ENCODE measurements at places on chromosomes 5 and 9. TPM values are rescaled to one million over a fixed set of nuclear protein-coding genes. Genes with fewer than 3 reads are reported as not detected.
A peak's percentile ranks its signal among the peaks of the same experiment; 100 is the strongest.

TNFSF15 gene
- not detected for polyA plus RNA-seq

ZNF618 gene
- polyA plus RNA-seq = 1.00 TPM

CCDC152 gene
- polyA plus RNA-seq = 1.6 TPM

DNA sequence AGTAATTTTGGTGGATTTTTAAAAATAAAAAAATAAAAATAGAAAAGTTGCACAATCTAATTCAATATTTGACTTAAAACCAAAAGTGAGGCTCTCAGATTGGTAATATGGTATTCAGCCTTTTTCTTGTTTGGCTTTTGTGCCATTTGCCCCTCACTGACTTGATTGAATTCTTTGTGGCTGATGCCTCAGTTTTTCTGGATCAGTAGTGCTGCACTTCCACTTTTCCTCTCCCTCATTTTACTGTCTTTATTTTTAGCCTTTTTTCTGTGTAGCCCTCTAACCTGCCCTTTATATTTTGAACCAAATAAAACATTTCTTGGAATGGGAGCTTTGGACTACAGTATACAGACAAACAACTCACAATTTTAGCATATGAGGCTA lies 3.8 kb upstream of the MSMP start:
- peak overlapping the region; percentile 64 for H3K27ac ChIP-seq
- peaks cover 9% of the 10 kb centered on the region for H3K36me3 ChIP-seq
- DNase-seq = no peak
- peak overlapping the region; percentile 98 for H3K4me3 ChIP-seq
- H3K4me1 ChIP-seq = peaks cover 50% of the 10 kb centered on the region

GRCh38 chr9:21555911-21556310 lies 73.8 kb upstream of the IFNE start:
- H3K4me1 ChIP-seq = peaks cover 12% of the 10 kb centered on the region
- peaks cover 59% of the 10 kb centered on the region for H3K27me3 ChIP-seq
- no peak overlapping the region for H3K4me3 ChIP-seq
- H3K36me3 ChIP-seq = no peaks in the 10 kb centered on the region
- no peak for DNase-seq

DNA sequence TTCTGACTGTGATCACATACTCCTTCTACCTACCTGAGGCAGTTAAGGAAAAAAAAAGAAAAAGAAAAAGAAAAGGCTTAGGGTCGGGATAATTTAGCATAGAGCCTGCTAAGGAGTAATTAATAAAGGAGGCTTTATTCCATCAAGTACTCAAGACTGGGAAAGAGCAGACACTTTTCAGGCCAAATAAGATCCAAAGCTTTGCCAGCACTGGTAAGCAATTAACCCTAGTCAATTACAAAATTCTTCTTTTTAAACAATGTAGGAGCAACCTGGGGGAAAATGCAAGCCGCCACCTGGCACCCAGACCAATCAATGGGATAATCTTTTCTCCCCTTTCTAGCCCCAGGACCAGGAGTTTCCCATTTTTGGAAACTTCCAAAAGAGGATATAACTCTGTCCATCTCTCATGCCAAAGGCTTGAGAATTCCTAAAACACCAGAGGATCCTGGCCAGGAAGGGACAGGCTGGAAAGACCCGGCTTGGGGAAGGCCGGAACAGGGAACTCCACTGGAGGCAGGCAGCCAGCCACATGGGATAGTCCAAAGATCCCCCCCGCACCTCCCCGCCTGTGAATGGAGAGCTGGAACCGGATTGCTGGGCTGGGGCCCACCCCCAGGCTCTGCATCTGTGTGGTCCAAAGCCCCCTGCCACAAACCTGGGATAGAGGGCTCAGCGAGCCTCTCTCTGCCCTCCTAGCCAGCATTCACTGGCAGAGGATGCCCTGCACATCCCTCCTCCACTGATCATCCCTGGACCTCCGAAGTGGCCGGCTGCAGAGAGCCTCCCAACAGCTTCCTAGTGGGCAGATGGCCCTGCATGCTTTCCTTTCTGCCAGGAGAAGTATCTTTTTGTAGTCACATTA lies 117.8 kb downstream of the ZNF354C start:
- peaks cover 31% of the 10 kb centered on the region for H3K27me3 ChIP-seq
- no peaks in the 10 kb centered on the region for H3K36me3 ChIP-seq
- no peak overlapping the region for H3K4me3 ChIP-seq
- no peak overlapping the region for H3K27ac ChIP-seq
- no peak for DNase-seq
- no peaks in the 10 kb centered on the region for H3K4me1 ChIP-seq

DNA sequence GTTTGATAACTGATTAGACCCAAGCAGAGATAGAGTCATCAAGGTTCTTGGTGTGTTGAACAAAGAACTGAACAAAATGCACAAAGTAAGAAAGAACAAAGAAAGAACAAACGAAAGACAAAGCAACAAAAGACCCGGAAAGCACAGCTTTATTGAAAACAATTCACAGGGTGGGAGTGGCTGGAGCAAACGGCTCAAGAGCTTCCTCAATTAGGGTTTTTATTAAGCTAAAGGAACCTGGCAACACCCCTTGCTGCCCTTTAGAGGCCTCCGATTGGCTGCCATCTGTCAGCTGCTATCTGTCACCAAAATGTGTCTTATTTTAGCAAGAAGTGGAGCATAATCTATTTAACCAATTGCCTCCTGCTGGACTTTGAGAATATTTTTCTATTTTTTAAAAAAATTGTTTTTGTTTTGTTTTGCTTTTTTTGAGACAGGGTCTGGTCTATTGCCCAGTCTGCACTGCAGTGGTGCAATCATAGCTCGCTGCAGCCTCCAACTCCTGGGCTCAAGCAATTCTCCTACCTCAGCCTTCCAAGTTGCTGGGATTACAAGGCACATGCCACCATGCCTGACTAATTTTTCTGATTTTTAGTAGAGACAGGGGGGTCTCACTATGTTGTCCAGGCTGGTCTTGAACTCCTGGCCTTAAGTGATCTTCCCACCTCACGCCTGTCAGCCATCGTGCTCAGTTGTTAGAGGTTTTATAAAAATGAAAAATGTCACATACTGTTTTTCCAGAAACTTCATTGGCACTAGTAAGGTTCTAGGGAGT lies 7.7 kb upstream of the ABO start:
- H3K27me3 ChIP-seq = peaks cover 23% of the 10 kb centered on the region
- H3K36me3 ChIP-seq = no peaks in the 10 kb centered on the region
- no peak overlapping the region for H3K4me3 ChIP-seq
- no peak for DNase-seq
- no peak overlapping the region for H3K27ac ChIP-seq

DNA sequence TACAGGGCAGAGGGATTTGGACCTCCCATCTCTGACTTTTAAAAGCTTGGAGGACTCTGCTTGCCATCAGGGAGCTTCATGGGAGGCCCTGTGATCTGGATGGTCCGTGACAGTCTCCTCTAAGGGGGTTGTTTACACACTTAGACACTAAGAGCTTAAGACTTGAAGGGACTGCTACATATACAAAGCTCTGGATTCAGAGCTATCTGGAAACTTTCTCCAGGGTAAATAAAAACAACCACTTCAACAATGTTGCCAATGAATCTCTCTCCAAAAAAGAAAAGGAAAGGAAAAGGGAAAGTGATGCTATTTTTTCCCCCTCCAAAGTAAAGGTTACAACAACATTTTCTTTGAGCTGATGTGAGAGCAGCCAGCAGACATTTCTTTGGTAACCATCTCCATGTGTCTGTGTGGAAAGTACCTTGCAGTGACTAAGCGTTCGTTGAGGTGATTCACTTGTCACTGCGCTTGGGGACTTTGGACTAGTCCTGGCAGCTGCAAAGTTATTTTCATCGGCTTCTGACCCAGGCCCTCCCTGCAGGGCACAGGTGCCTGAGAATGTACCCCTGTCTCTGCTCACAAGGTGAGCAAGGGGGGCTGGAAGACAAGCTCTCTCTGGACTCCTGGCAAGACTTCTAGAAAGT lies 262.1 kb upstream of the KLF4 start:
- H3K36me3 ChIP-seq = no peaks in the 10 kb centered on the region
- no peak overlapping the region for H3K4me3 ChIP-seq
- no peaks in the 10 kb centered on the region for H3K27me3 ChIP-seq
- no peaks in the 10 kb centered on the region for H3K4me1 ChIP-seq
- DNase-seq = no peak

GRCh38 chr9:81125446-81126092 lies 563.8 kb downstream of the TLE1 start:
- H3K27ac ChIP-seq = no peak overlapping the region
- H3K27me3 ChIP-seq = no peaks in the 10 kb centered on the region
- no peak overlapping the region for H3K4me3 ChIP-seq
- H3K36me3 ChIP-seq = no peaks in the 10 kb centered on the region
- H3K4me1 ChIP-seq = peaks cover 13% of the 10 kb centered on the region
- DNase-seq = no peak

GRCh38 chr5:74017786-74018211 lies 391.8 kb downstream of the ARHGEF28 start:
- no peak overlapping the region for H3K27ac ChIP-seq
- H3K4me1 ChIP-seq = no peaks in the 10 kb centered on the region
- H3K36me3 ChIP-seq = no peaks in the 10 kb centered on the region
- no peak for DNase-seq
- no peak overlapping the region for H3K4me3 ChIP-seq

DNA sequence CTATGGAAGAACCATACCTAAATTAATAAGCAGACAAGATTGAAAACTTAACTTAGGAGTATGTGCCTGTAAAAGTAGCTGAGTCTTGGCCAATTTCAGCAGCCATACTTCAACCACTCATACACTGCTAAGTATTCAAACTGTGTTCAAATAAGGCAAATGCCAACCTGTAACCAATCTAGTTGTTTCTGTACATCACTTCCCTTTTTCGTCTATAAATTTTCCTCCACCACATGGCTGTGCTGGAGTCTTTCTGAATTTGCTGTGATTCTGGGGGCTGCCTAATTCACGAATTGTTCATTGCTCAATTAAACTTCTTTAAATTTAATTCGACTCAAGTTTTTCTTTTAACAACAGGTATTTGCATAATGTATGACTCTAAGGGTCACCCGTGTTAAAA lies 184.4 kb downstream of the PLK2 start:
- H3K36me3 ChIP-seq = no peaks in the 10 kb centered on the region
- no peaks in the 10 kb centered on the region for H3K4me1 ChIP-seq
- no peak overlapping the region for H3K4me3 ChIP-seq
- no peak for DNase-seq
- H3K27ac ChIP-seq = no peak overlapping the region

GRCh38 chr5:37005946-37006540 lies 129.5 kb downstream of the NIPBL start:
- H3K4me1 ChIP-seq = no peaks in the 10 kb centered on the region
- H3K36me3 ChIP-seq = peaks cover 8% of the 10 kb centered on the region
- H3K27ac ChIP-seq = no peak overlapping the region
- H3K4me3 ChIP-seq = no peak overlapping the region
- DNase-seq = no peak

DNA sequence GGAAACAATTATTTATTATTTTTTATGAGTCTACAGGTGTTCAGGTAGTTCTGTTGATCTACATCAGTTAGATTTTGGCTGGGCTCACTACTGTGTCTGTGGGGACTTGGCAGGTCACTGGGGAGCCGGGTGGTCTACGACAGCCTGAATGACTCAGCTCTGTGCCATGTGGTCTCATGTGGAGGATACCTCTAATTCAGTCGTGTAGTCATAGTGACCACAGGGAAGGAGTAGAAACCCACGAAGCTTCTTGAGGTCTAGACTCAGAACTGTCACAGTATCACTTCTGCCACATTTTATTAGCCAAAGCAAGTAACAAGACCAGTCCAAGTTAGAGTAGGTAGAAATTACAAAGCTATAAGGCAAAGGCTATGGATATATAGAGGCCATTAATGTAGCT lies 64.7 kb upstream of the GRAMD2B start:
- H3K27ac ChIP-seq = no peak overlapping the region
- H3K36me3 ChIP-seq = no peaks in the 10 kb centered on the region
- peaks cover 20% of the 10 kb centered on the region for H3K27me3 ChIP-seq
- no peak for DNase-seq

Data from naive B cell (primary cell).